HS-5 (cell line): ENCODE measurements at places on chromosomes 12 and 14.

DNA sequence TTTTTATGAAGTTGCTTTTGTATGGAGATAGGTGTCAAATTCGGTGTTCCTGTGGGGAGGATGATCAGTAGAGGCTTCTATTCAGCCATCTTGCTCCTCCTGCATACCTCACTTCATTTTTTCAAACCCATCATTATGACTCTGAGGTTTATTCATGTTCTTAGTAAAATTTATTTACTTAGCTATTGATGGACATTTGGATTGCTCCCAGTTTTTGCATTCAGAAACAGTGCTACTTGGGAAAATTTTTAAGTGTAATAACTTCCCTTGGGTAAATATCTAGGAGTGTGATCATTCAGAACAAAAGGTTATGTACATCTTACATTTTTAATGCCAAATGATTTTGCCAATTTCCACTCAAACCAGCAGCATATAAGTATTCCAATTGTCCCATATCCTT lies 208.3 kb downstream of the SYNE2 start:
- DNase-seq = no peak

DNA sequence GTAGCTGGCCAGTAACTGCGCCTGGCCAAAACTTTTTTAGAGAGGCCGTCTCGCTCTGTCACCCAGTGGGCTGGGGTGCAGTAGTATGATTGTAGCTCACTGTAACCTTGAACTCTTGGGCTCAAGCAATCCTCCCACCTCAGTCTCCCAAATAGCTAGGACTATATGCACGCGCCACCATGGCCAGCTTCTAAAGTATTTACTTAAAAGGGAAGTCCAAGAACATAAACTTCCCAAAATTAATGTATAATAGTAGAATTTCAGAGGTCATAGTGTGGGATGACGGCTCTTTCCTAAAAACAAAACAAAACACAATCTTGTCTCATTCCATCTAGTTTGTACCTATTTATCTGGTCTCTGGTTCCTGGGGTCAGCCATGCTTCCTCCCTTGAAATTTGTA lies 42.2 kb upstream of the FOS start:
- DNase-seq = no peak

- DNase-seq = peak; percentile 30
Observed at GRCh38 chr12:24226745-24227350, 277.4 kb upstream of the SOX5 start.

- no peak for DNase-seq
Observed at GRCh38 chr12:77667101-77667500, 163.6 kb upstream of the NAV3 start.

DNA sequence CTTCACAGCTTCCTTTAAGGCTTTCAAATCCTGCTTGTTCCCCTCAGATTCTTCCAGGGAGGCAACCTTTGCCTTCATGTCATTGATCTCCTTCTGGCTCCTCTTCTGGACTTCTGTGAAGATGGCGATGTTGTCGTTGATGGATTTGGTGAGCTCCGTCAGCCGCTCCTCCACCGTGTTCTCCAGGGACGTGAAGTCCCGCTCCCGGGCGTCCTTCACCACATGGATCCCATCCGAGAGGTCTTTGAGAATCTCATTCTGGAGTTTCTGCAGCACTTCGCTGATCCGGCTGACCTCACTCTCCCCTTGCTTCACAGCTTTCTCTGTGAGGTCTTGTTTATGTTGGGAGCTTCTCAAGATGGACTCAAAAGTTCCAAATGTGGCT lies 7.9 kb downstream of the CKAP4 start:
- DNase-seq = no peak

DNA sequence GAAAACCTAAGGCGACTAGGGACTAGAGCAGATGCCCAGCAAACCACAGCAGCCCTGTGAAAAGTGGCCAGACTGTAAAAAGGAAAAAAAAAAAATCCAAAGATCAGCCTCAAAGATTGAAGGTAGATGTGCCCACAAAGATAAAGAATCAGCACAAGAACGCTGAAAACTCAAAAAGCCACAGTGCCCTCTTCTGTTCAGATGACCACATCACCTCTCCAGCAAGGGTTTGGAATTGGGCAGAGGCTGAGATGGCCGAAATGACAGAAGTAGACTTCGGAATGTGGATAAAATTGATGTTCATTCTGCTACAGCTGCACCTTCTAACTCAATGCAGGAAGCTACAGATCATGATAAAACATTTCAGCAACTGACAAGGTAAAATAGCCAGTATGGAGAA lies 154.4 kb downstream of the GPHN start:
- DNase-seq = no peak

DNA sequence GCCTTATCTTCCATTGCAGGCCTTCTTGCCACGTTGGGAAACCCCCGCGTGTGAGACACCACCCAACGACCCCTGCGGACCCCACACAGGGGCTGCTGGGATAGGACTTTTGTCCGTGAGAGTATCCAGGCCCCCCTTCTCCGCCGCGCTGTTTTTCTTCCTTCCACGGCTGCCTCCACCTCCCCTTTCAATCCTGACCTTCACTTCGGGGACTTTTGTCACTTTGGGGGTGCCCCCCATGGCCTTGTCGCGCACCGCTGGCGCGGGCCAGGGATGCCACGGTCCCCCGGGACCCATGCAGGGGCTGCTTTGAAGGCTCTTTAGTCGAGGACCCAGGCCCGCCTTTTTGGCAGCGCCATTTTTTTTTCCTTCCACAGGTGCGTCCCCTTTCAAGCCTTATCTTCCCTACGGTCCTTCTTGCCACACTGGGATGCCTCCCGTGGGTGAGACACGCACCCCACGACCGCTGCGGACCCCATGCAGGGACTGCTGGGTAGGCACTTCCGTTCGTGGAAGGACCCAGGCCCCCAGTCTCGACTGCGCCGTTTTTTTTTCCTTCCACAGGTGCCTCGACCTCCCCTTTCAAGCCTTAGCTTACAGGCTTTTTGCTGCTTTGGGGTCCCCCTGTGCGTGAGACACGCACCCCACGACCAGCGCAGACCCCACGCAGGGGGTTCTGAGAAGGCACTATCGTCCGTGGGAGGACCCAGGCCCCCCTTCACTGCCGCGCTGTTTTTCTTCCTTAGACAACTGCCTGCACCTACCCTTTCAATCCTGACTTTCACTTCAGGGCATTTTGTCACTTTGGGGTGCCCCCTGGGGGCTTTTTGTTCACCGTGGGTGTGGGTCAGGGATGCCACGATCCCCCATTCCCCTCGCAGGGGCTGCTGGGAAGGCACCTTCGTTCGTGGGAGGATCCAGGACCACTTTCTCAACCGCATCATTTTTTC lies 267.4 kb downstream of the ALG10 start:
- no peak for DNase-seq

- DNase-seq = no peak
Observed at GRCh38 chr14:33357225-33358010, 418.7 kb downstream of the NPAS3 start.

- no peak for DNase-seq
Observed at GRCh38 chr12:48925304-48926011, at the start of gene FKBP11. FKBP11 (minus strand) TSS chr12:48925492; CDS start chr12:48925428, 64 bp downstream.

DNA sequence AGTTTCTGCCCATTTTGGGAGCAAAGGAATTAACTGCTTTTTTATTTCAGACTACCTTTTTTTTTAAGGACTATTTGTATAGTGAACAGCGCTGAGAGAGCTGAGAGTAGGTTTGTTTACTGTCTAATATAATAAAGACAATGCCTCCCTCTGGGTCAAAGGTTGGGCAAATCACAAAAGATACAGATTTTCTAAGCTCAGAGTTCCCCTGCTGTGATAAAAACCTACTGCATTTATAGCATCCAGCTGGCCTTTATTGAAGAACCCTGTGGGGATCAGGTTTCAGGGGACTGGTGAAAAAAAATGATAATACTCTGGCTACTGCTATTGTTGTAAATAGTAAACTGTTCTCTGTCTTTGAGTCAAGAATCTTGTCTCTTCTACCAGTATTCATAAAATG lies 28.7 kb downstream of the CCDC59 start:
- DNase-seq = no peak

DNA sequence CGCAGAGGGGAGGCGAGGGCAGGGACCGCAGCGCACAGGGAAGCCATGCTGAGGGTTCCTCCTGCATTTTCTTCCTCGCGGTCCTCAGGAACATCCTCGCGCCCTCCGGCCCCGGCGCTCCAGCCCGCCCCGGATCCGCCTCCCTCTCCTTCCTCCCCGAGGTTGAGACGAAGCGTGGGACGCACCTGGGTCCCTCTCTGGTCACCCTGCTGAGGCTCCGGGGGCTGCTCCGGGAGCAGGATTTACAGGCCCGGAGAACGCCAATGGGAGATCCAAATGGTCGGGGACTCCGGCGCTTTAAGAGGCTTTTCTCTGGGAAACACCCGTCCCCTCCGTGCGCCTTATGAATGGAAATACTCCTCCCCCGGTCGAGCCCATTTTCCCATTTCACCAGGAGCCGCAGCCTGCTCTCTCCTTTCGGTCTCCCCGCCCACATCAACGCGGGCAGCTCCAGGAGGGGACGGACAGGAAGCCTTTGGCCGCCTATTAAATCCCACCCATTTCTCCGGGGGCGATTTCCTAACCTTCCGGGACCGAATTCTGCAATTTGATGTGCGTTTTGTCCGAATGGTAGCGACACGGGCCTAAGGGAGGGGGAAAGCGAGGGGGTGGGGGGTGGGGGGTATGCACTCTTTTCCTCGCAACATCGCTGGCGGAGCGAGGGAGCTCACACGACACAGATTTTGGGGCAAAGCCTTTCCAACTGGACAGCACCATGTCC lies at the start of gene UNC79:
UNC79 (plus strand) TSS at position 625 of the 721 bp plus-strand sequence; CDS start at position 716, 91 bp downstream.
- DNase-seq = no peak

- no peak for DNase-seq
Observed at GRCh38 chr14:98144964-98145363, 1127.0 kb downstream of the BCL11B start.

GRCh38 chr14:58961045-58961731 lies 227.3 kb upstream of the DAAM1 start:
- DNase-seq = no peak

GRCh38 chr12:62537551-62537950 lies 70.9 kb downstream of the MON2 start:
- DNase-seq = peak; percentile 28

DNA sequence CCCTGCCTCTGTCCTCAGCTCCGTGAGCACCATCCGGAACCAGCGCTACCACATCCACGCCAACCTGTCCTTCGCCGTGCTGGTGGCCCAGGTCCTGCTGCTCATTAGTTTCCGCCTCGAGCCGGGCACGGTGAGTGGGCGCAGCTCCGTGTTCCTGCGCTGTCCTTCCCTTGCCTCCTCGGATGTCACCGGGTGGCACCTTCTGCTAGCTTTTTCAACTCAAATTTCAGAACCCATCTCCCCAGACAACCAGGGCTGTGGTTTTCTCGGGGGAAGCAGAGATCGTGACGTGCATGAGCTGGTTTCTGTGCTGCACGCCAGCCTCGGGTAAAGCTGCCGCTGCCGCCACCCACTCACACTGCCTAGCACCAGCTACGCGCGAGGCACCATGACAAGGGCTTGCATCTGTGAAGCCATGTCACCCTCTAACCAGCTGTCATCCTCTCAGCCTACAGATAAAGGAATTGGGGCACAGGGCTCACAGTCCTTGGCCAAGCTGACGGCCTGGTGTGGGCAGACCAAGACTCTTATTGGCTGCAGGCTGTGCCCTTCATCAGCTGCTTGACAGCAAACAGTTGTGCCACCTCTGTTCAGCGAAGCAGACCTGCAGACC lies 152.1 kb downstream of the ADGRD1 start:
- DNase-seq = no peak

- no peak for DNase-seq
Observed at GRCh38 chr14:54681811-54682261, 114.9 kb downstream of the SAMD4A start.

DNA sequence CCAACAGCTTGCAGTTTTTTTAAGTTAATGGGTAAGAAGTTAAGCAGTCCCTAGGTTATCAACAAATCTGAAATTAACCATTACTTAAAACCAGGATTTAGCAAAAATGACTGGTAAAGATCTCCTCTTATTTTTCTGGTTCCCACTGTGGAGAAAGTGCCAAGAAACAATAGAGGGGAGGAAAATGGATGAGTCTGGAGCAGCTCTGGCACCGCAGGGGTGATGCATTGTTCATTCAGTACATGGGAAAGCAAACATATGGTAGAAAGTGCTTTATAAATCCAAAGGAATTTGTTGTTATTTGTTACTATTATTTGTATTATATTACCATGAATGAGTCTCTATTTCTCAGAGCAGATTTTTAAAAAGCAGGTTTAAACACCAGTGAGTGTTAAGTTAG lies 92.2 kb downstream of the DYRK2 start:
- no peak for DNase-seq

- DNase-seq = no peak
Observed at GRCh38 chr12:73106296-73106695, 834.1 kb downstream of the TRHDE start.

DNA sequence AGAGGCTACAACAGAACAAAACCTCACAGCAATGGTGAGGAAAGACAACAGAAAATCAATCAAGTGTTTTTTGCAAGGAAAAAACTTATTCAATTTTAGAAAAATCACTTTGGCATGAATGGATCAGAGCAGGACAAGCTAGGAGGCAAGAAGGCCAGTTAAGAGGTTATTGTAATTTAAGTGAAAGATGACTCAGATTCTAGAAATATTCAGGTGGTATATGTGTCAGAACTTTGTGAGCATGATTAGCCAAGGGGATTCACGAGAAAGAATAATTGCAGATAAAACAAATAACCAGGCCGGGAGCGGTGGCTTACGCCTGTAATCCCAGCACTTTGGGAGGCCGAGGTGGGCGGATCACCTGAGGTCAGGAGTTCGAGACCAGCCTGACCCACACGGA lies 12.7 kb downstream of the GCH1 start:
- no peak for DNase-seq

GRCh38 chr14:64680013-64680713 lies 24.1 kb upstream of the PLEKHG3 start:
- no peak for DNase-seq

DNA sequence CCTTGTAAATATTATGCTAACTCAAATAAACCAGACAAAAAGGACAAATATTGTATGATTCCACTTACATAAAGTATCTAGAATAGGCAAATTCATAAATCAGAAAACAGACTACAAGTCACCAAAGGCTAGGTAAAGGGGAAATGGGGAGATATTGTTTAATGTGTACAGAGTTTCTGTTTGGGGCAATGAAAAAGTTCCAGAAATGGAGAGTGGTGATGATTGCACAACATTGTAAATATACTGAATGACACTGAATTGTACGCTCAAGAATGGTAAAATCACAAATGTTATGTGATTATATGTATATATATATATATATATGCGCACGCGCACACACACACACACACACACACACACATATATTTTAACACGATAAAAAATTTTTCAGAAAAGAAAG lies 182.5 kb downstream of the SLC2A13 start:
- DNase-seq = no peak

GRCh38 chr14:33567731-33568130 lies 383.1 kb downstream of the EGLN3 start:
- DNase-seq = no peak

DNA sequence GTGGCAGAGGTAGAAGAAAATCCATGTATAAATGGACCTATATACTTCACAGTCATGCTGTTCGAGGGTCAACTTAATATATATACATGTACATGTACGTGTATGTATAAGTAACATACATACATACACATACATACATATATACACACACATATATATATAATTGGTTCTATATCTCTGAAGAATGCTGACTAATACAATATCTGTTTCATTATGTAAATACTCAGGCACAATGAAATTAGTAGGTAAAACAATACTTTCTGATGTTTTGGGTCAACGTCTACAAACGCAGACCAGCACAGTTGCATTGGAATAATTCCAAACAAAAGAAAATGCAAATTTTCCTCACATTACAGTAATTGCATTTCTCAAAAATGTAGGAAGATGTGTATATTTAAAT lies 202.7 kb upstream of the DAAM1 start:
- no peak for DNase-seq
